ENCODE measurements at places on chromosomes 7 and 10.

GRCh38 chr7:156753229-156753560 is 112.6 kb downstream of the RNF32 start:
- no peak for DNase-seq

GRCh38 chr10:105837951-105838350 is 1196.9 kb downstream of the SORCS3 start:
- DNase-seq, result no peak

DNA sequence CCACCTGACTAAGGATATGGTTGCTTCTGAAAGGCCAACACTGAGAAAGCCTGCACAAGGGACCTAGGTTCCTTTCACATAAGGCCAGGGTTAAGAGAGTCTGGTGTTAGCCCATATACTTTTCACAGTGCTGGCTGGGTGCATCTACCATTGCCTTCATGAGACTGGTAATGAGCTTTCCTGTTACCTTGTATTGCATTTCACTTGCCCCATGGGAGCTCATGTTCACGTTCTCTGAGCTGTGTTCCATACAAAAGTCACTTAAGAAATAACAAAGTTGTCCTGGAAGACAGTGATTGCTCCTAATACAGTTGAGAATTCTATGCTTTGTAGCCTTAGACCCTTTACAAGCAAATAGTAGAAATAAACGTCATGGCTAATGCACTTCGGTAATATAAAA is 337.8 kb upstream of the TEX47 start:
- no peak for DNase-seq

DNA sequence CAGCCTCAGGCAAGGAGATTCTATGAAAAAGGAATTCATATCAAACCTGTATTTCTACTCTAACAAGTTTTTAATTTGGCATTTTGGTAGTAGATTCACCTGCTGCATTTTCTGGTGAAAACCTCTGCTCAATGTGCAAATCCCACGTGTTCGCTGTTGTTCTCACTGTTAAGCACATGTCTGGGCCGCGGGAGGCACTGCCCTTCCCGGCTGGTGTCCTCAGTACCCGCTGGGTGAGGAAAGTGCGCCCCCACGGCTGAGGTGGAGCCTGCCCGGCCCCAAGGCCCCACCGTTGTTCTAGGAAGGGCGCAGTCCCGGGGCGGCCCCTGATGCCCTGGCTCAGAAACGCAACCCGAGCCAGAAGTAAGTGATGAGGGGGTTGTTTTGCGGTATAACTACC is 193.4 kb upstream of the VWC2 start:
- no peak for DNase-seq

- DNase-seq, result no peak
These were observed 44.2 kb downstream of the TSPAN12 start for GRCh38 chr7:120813546-120814252.

DNA sequence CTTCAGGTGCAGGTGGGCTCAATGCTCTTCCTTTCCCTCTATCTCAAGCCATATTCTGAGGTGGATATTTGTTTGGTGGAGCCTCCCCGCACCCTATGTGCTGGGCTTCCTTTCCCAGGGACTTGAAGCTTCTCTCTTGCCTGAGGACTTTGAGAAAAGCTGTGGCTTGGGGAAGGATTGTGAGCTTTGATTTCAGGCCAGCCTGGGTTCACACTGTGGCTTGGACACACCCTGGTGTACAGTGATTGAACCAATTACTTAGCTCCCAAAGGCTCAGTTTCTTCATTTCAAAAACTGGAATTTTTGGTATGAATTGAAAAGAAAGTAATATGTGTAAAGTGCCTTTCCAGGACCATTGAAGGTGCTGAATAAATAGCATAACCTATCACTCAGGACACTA is 224.5 kb upstream of the GLI3 start:
- no peak for DNase-seq

DNA sequence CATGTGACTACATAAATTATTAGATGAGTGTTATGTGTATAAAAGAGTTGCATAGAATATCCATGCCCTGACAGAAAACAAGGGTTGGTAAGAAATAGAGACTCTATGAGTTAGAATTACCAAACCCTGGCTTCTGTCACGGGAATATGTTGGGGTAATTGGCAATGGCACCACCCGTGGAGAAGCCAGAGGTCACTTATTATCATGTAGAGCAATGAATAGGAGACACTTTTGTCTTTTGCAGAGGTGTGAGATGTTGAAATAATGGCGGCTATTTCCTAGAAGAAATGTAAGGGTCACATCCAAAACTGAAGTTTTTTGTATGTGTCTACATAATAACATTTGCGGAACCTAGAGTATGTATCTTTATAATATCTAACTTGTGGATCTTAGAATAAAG is 35.3 kb downstream of the ABCB5 start:
- no peak for DNase-seq

GRCh38 chr10:133353202-133353959 is 4.4 kb downstream of the FUOM start:
- no peak for DNase-seq

DNA sequence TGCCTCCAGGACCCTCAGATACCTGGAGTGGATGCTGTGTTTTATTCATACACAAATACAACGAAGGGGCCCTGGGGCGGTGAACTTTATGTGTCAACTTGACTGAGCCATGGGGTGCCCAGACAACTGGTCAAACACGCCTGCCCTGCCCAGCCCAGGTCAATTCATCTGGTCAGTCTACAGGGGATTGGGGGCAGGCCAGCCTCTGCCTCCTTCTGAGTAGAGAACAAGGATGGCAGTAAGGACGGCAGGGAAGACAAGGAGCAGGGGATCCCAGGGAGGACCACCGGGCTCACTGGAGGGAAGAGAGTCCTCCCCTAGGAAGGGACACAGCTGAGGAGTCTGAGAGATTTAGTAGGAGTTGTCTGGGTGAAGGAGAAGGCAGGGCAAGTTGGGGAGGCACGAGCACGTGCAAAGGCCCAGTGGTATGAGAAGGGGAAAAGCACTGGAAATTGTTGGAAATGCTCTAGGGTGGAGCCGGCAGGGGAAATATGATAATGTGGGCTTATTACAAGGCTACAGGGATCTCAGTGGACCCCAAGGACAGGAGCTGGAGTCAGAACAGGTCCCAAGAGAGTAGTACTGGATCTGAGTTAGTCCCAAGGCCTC is 63.4 kb downstream of the MYL10 start:
- no peak for DNase-seq

DNA sequence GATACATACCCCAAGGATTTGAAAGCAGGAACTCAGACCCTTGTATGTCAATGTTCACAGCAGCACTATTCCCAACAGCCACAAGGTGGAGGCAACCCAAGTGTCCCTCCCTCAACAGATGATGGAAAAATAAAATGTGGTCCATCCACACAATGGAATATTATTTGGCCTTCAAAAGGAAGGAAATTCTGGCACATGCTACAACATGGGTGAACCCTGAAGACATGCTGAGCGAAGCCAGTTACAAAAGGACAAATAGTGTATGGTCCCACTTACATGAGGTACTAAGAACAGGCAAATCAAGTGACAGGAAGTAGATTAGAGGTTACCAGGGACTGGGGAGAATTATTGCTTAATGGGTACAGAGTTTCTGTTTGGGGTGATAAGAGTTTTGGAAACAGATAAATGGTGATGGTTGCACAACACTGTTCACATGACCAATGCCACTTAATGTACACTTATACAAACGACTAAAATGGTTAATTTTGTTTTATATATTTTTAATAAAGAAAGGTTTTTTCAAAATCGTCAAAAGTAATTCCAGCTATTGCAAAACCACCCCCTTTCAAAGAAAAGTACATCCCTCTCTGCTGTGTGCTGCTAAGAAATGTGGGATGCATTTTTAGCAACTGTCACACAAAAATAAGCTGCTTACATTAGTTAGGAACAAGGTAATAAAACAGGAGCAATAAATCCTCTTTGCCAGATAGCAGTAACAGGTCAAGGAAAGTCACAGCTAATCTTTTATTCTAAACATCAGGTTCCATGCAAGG is 85.7 kb downstream of the GRB10 start:
- no peak for DNase-seq

DNA sequence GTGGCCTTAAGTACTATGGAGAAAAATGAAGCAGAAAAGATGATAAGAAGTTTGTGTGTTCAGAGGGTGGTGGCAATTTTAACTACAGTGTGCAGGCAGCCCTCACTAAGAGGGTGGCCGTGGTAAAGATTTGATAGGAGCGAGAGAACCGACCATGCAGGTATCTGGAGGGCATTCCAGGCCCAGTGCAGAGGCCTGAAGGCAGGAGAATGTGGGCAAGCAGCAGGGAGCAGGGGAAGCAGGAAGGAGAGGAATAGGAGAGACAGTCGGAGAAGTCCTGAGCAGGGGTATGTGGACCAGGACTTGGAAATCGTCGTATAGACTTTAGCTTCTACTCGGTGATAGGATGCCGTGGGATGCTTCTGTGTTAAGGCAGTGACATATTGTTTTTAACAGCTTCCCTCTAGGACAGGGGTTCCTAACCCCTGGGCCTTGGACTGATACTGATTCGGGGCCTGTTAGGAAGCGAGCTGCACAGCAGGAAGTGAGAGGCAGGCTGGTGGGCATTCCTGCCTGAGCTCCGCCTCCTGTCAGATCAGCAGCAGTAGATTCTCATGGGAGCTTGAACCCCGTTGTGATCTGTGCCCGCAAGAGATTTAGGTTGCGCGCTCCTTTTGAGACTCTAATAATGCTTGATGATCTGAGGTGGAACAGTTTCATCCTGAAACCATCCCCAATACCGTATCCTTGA is 227.2 kb downstream of the CCDC3 start:
- no peak for DNase-seq

- no peak for DNase-seq
These were observed 822 bp downstream of the SHOC2 start for GRCh38 chr10:110919971-110920881.

GRCh38 chr10:107829161-107829560 is 664.7 kb upstream of the SORCS1 start:
- DNase-seq, result no peak

- DNase-seq, result no peak
These were observed 23.0 kb downstream of the FAM13C start for GRCh38 chr10:59339351-59339750.

DNA sequence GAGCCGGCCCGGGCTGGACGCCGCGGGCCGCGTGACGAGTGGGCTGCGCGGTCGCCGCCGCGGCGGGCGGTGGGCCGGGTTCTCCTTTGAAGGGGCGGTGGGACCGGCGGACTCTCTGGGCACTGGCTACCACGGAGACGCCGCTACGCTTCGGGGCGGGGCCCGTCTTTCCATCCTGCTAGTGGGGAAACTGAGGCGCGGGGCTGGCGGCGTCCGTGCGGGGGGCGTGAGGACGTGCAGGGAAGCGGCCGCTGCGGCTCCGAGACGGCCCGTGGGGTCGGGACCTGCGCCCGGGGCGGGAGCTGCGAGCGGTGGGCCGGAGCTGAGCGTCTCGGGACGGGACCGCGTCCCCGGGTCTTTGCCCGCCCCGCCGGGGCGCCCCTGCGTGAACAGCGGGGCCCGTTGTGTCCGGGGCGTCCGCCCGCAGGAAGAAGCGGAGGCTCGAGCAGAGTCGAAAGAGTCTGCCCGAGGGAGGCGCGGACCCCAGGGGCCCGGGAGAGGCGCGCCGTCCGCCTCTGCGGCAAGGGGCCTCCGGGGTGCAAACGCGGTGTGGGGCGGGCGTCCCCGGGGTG is 548 bp upstream of the BNIP3 start:
- DNase-seq, result no peak

- DNase-seq, result no peak
These were observed 98.0 kb upstream of the MBL2 start for GRCh38 chr10:52870562-52870961.

GRCh38 chr7:101206665-101207042 is 5.8 kb upstream of the MOGAT3 start:
- no peak for DNase-seq

DNA sequence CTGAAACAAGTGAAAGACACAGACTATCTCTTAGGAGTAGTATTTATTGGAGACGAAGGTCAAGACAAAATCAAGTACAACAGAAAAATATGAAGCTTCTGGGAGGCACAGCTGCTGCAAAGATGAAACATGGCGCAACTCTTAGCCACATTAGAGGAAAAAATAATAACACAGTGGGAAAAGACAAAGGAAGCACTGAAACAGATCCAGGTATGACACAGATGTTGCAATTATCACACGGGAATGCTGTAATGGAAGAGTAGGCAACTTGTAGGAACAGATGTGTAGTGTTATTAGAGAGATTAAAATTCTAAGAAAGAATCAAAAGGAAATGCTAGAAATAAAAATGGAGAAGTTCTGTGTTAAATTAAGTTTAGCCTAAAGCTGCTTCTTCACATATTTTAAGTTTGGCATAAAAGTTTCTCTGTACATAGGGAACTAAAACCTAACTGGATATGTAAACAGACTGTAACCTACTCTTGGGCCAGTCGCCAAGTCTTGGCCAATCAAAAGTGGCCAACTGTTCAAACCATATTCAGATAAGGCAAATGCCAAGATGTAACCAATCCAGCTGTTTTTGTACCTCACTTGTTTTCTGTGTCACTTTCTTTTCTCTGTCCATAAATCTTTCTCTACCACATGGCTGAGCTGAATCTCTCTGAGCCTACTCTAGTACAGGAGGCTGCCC is 1132.0 kb upstream of the LRRTM3 start:
- no peak for DNase-seq

GRCh38 chr7:78074713-78075112 is 276.1 kb downstream of the PHTF2 start:
- no peak for DNase-seq

DNA sequence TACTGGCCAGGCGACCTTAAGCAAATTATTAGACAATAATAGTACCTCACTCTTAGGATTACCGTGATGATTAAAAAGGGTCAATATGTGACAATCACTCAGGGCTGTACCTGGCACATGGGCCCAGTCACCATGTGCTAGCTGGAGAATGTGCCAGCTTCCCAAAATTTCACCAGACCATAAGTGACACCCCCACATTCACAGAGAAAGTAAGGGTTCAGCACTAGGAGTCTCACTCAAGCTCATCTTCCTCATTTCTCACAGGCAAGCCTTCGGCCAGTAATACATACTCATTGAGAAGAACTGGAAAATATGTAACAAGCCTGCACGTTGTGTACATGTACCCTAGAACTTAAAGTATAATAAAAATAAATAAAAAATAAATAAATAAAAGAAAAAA is 22.4 kb upstream of the C10orf71 start:
- no peak for DNase-seq

DNA sequence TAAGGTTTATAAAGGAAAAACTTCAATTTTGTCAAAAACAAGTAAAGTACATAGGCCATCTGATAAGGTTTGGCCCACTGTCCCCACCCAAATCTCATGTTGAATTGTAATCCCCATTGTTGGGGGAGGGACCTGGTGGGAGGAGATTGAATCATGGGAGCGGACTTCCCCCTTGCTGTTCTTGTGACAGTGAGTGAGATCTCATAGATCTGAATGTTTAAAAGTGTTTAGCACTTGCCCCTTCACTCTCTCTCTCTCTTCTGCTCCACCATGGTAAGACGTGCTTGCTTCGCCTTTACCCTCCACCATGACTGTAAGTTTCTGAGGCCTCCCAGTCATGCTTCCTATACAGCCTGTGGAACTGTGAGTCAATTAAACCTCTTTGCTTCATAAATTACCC is 18.2 kb downstream of the MRPL32 start:
- no peak for DNase-seq

GRCh38 chr10:78942091-78942501 is 126.7 kb upstream of the ZMIZ1 start:
- DNase-seq, result no peak

GRCh38 chr10:128956149-128956548 is 510.9 kb upstream of the MGMT start:
- DNase-seq, result no peak
